Stimulated activated CD4-positive, alpha-beta T cell treated with anti-CD3 and anti-CD28 coated beads, Interleukin-15, amount 100 ng/mL, for 48 hours (primary cell): ENCODE measurements at places on chromosomes 13 and 19.

DNA sequence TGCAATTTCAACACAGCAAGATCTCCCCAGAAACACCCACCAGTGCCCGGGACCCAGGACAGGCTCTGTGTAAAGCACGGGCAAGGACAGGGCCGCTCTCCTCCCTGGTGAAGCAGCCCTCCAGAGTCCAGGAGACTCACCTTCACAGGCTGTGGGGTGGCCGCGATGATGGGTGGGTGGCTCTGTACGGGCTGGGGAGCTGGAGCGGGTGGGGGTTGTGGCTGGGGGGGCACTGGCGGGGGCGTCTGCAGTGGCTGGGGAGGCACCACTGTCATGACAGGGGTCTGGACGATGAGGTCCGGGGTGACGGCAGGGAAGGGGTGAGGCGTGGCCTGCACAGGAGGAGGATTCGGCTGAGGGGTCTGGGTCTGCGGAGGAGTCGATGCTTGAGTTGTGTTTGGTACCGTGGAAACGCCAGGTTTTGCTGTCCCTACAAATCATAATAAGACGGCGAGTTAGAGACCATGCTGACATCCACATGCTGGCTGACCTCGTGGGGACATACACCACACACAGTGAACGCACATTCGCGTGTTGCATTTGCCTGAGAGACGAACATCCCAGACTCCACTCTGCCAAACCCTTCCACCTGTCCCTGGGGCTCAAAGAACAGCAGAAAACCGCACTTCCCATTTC, 33.1 kb upstream of the EPHX3 start:
- no peak for DNase-seq

- no peak for DNase-seq
Observed at GRCh38 chr13:109336730-109337129, 449.7 kb downstream of the IRS2 start.

DNA sequence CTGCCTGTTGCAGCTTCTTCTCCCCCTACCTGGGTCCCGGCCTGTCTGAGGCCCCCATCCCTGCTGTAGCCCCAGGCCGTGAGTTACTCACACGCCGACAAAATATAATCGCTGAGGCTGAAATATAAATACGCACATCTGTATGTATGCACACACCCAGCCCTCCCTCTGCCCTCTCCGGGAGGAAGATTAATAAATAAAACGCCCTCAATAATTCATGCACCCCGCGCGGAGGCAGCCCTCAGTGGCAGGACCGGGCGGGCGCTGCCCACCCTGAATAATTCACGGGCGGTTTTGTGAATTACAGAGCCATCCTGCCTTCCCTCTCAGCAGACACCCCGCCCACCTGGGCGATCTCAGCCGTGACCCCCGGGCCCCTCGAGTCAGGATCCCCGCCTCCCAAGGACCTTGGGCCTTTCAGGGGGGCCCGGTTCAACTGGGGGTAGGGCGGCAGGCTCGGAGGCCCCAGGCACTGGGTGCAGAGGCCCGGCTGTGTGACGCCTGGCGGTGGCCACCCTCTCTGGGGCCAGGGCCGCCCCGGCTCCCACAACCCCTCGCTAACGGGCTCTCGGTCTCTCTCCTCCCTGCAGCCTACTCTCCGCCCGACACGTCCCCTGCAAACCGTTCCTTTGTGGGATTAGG, 24.2 kb downstream of the SMIM24 start:
- no peak for DNase-seq

DNA sequence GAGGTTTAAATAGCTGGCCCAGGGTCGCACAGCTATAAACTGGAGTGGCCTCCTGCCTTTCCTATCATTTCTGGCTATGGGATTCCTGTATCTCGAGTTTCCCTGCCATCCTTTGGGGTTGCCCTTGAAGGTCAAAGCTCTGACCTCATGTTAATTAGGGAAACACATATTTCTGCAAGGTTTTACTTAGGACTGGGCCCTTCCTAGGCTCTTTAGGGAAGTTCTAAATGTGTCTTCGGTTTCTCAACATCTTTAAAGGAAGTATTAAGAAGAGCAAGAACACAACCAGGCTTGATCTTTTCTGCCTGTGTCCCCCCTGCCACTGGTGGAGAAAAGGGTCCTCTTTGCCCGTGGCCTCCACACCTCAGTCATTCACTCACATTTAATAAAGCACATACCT, 10.8 kb downstream of the LCP1 start:
- DNase-seq: no peak

DNA sequence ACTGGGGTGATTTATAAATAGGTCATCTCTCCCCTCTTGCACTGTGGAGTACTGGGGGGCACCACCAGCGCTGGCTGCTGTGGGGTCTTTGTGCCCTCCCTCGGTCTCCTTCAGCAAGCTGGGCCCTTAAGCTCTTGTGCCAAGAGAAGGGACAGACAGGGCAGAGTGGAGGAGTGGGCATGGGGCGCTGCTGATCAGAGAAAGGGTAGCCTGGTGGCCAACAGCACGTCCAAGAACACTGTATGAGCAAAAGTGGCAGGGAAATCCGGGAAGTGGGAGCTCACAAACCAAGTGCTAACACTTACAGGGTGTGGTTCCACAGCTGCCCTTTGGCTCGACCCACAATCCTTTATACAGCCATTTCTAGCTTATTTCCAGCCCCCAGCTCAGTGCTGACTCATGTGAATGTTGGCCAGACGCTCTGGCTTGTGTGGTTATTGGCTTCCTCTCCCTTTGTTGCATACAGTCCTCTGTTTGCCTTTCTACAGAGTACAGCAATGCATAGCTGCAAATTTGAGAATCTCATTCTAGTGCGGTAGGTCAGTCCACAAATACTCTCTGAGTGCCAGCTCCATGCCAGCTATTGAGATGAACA, 298.8 kb downstream of the SHISA2 start:
- no peak for DNase-seq
